ENCODE measurements at places on chromosomes 5 and 9.

- DNase-seq: no peak
Measured at GRCh38 chr5:159448-160172, 31.7 kb upstream of the LRRC14B start.

- DNase-seq: no peak
Measured at GRCh38 chr9:124973807-124974206, 32.9 kb upstream of the GOLGA1 start.

- no peak for DNase-seq
Measured at GRCh38 chr5:172776235-172776594, 5.2 kb upstream of the DUSP1 start.

- DNase-seq: peak; percentile 6
Measured at GRCh38 chr5:135155616-135156214, 121.7 kb upstream of the PITX1 start.

All from NCI-H1105 treated with DMSO at 0.1 percent for 48 hours (cell line).